ENCODE measurements at places on chromosomes 1 and 21.

- no peak for DNase-seq
Measured at GRCh38 chr1:181801617-181802016, 259.9 kb downstream of the ZNF648 start.

- no peak for DNase-seq
Measured at GRCh38 chr1:181637998-181638397, 154.7 kb downstream of the CACNA1E start.

GRCh38 chr1:169259816-169260215 is 107.8 kb downstream of the NME7 start:
- no peak for DNase-seq

DNA sequence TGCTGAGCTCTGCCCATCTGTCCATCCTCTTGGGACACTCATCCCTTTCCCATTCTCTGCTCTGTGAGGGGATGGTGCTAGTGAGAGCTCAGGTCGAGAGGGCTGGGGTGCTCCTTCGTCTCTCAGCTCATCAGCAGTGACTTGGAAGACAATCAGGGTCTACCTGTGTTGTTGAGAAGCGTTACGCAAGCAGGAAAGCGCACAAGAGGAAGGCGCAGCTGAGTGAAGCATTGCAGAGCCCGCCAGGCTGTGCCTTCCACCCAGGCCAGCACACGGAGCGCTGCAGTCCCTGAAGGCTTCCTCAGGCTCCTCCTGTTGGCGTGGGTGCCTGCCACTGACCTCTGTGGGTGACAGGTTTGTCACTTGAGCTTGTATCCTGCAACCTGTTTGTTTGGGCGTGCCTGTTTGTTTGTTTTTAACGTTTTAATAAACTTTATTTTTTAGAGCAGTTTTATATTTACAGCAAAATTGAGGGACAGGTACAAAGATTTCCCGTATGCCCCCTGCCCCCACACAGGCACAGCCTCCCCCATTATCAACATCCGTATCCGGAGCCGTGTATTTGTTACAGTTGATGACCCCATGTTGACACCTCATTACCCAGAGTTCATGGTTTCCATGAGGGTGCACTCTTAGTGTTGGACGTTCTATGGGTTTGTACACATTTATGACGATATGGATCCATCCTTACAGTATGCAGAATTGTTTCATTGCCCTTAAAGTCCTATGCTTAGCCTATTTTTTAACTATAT is 36.7 kb downstream of the ADARB1 start:
- DNase-seq = no peak

- DNase-seq = no peak
Measured at GRCh38 chr1:67827688-67828087, 5.6 kb downstream of the GNG12 start.

DNA sequence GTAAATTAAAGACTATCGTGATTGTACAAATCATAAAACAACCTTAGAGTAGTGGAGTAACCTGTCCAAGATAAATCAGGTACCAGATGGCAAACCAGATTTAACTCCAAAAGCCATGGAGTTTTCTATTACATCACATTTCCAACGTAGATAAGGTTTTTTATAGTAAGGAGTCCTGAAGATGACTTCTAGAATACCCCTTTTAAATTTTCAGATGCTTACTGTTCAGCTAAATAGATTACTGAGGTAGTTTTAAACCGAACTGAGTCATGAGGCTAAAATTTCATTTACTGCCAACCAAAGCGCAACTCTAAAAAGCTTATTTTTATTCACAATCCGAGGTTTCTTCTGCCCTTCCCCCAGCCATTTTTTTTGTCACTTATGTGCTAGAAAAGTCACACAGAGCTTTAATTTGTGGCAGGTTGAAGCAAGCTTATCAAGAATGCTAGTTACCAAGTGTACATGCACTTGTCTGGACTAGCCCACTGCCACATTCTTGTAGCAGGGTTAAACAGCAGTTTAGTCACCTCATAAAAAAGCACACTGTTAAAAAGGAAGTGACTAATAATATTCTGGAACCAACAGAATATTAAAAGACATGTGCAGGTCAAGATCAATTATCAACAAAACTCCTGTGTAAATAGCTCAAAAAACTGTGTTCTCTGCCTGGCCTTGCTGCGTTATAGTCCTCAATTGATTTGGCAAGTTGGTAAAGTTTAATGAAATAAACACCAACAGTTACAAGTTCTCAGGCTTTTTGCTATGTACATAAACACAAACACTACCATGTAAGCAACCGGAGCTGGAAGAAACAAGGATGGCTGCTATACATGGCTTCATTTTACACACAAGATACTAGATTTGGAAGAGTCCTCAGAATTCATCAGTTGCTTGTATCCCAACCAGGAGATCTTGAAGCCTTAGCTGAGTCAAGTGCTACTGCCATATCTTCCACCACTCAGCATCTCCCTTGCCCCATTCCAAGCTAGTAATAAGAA is 180.3 kb upstream of the DMRTA2 start:
- DNase-seq = no peak

DNA sequence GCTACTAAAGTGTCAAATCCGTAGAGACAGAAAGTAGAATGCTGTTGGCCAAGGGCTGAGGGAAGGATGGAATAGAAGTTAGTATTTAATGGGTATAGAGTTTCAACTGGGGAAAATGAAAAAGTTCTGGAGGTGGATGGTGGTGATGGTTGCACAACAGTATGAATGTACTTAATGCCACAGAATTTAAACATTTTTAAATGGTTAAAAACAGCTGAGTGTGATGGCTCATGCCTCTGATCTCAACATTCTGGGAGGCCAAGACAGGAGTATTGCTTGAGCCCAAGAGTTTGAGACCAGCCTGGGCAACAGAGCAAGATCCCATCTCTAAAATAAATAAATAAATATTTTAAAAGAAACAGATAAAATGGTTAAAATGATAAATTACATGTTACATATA is 44.5 kb downstream of the PIK3R3 start:
- DNase-seq = no peak

- no peak for DNase-seq
Measured at GRCh38 chr1:232393010-232393409, 236.9 kb downstream of the SIPA1L2 start.

DNA sequence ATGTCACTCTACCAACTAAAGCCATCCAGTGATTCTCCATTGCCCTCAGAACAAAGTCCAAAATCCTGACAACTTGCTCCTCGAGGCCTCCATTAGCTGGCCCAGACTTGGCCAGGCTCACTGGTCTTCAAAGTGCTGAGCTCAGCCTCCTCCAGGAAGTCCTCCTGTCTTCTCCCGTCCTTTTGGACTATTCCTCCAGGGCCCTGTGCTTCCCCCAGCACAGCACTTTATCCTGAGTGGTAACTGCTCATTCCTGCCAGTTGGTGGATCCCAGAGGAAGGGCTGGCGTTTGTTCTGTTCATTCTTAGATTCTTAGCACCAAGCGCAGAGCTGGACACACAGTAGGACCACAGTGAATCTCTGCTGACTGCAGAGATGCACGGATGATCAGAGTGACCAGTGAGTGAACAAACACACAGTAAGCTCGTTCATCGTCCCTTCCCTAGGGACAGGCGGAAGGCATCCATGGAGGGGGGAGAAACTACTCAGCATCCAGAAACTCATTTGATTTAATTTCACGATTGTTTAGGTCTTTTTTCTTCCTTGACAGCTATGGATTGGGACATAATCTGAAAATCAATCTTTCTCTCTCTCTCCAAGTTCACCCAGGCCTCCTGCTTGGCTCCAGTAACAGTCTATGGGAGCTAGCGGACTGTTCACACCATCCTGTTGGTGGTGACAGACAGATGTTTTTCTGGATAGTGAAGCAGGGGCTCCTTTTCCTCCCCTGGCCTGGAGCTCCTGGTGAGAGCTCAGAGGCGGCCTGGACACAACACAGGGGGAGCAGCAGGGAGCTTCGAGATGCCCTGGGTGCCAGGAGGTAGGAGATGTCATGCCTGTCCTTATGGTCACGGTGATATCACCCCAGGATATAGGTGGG is 180.2 kb downstream of the PTPRU start:
- DNase-seq = no peak

DNA sequence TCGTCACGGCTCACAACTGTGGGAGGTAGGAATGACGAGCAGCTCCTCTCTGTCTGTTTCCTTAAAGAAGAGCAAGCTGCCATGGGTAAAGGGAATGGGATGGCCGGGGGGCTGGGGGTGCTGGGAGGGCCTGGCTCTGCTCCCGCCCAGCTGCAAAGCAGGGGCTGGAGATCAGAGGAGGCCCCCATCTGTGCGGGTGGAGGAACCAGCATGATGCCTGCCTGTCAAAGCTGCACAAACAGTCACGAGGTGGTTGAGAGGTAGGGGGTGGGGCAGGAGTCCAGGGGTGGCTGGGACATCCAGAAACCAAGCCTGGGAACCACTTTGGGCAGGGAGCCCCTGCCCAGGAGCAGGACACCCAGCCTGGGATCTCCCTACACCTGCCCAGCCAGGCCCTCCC is 12.6 kb downstream of the SLC41A1 start:
- no peak for DNase-seq

- DNase-seq = no peak
Measured at GRCh38 chr1:185534801-185535200, 199.4 kb upstream of the HMCN1 start.

DNA sequence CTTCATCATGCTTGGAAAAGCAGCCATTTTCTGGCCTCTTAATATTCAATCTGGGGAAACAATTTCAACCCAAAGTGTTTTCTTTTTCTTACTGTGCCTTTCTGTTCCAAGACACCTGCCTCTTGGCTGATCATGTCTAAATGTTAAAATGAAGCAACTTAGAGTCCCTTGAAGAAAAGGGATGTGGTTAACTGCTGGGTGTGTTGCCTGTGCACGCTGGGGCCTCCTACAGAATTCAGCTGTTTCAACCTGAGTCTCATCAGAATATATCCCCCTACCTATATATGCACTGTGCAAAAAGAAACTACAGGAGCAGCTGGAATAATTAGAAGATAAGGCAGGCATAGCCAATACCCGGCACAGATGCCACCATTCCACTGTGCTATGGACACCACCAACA is 222.0 kb downstream of the OMA1 start:
- DNase-seq = no peak

DNA sequence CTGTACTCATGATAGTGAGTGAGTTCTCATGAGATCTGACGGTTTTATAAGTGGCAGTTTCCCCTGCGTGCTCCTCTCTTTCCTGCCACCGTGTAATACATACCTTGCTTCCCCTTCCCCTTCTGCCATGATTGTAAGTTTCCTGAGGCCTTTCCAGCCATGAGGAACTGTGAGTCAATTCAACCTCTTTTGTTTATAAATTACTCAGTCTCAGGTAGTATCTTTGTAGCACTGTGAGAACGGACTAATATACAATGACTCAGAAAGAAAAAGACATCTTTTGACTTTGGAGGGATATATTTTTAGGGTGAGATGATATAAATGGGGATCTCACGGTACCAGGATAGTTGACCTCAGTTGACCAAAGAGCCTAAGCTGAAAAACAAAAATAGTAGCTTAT is 74.7 kb upstream of the BACH1 start:
- DNase-seq = no peak

DNA sequence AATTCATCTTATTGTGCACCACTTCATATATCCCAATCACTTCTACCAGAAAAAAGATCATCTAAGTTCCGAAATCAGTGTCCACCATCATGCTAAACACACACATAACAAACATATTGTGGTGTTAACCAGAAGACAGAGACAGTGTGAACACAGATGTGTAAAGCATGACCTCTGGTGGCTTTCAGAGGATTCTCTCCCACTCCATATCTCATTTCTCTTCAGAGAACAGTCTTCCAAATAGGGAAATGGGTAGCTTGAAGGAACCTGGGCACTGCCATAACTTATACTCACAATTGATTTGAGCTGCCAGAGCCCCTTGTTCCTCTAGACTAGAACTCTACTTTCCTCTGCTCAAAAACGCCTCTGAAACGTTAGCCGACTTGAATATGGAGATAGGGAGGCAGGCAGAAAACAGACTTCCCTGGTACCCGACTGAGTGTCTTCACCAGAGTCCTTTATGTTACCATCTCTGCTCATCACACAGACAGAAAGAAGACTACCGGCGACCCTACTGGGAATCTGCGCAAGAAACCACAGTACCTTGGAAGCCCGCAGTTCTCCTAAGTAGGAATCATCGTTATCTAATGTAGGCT is 1.8 kb upstream of the ELAPOR1 start:
- no peak for DNase-seq

- no peak for DNase-seq
Measured at GRCh38 chr1:71835442-71835813, 446.9 kb downstream of the NEGR1 start.

GRCh38 chr1:219505886-219506285 is 107.0 kb downstream of the ZC3H11B start:
- no peak for DNase-seq

- DNase-seq = no peak
Measured at GRCh38 chr1:208988811-208989222, 594.7 kb upstream of the CAMK1G start.

DNA sequence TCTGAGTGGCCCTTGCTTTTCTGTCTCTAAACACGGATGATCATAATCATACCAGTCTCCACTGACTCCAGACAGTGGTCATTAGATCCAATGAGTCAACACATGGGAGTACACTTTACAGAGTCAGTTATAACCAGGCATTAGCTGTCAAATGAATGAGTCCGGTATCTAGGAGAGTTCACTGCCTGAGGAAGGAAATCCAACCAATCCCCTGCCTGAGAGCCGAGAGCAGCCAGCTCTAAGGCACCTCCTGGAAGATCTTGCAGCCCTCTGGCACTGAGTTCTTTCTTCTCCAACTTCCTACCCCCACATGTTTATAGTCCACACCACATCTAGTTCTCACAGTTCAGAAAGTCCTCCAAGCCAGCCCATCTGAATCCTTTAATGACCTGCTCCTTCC is 29.4 kb upstream of the RBM15 start:
- no peak for DNase-seq

- no peak for DNase-seq
Measured at GRCh38 chr1:183998045-183998444, 39.5 kb downstream of the COLGALT2 start.

DNA sequence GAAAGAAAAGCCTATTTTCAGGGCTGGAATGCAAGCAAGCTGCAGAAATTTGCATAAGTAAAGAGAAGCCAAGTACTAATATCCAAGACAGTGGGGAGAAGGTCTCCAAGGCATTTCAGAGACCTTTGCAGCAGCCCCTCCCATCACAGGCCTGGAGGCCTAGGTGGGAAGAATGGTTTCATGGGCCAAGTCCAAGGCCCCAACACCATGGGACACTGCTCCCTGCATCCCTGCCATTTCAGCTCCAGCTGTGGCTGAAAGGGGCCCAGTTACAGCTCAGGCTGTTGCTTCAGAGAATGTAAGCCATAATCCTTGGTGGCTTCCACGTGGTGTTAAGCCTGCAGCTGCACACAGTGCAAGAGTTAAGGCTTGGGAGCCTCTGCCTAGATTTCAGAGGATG is 16.9 kb upstream of the COL6A1 start:
- no peak for DNase-seq

DNA sequence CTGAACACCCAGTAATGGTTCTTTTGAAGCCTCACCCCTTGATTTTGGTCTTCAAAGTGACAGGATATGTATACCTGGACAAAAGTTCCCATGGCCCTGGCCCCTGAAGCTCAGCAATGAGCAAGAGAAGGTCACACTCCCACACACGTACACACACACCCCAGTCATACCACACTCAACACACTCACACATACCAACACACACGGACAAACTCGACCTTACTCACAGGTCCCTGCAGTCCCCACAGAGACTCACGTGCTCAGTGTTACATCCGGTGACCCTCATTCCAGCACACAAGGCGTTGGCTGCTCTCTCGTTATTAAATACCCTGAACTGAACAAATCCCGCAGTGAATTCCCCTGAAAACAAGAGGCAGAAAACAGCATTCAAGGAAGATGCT is 5.9 kb downstream of the ITLN1 start:
- DNase-seq = no peak

Data from T-helper 9 cell (primary cell).